NCI-H1694 (cell line): ENCODE measurements at places on chromosomes 11 and 22.
A peak's percentile ranks its signal among the peaks of the same experiment; 100 is the strongest.

- no peak for DNase-seq
Observed at GRCh38 chr11:92384802-92385201, 160.2 kb downstream of the FAT3 start.

DNA sequence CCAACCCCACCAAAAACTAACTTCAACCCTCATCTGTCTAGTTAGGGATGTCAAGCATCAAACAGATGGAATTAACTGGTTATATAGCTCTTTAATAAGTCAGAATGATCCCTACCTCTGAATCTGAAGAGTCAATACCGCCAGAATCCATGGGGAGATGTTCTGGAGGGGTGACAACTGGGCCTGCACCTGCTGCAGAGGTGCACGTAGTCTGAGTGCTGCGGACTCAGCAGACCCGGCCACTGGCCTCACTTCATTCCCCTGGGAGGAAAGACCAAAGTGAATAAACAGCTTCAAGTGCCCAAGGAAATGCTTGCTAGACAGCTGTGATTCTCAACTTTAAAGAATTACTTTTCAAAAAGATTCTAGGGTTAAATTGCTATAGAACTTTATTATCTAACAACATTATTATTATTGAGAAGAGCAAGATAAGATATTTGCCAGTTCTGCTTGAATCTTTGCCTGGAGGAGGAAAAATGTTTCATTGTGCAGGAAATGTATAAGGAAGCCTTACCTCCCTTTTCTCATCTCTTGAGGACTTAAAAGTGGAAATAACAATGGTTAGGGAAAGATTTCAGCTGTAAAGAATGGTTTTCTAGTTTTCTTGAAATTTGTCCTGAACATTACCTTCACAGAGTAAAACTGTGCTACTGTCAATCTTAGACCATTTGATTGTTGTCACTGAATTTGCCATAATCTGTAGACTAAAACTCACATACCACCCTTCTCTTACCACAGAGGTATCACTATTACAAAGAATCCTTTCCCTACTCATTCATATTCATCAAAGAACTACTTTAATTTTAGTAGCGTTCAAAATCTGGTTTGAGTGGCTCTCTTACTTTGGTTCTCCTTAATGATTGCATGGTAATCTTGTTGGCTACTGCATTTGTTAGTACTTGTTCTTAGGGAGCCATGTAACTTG is 4.2 kb downstream of the XBP1 start:
- DNase-seq, result no peak

- no peak for DNase-seq
Observed at GRCh38 chr22:38040953-38041759, 16.0 kb upstream of the PICK1 start.

GRCh38 chr11:116925050-116925449 is 87.6 kb upstream of the APOA1 start:
- no peak for DNase-seq

DNA sequence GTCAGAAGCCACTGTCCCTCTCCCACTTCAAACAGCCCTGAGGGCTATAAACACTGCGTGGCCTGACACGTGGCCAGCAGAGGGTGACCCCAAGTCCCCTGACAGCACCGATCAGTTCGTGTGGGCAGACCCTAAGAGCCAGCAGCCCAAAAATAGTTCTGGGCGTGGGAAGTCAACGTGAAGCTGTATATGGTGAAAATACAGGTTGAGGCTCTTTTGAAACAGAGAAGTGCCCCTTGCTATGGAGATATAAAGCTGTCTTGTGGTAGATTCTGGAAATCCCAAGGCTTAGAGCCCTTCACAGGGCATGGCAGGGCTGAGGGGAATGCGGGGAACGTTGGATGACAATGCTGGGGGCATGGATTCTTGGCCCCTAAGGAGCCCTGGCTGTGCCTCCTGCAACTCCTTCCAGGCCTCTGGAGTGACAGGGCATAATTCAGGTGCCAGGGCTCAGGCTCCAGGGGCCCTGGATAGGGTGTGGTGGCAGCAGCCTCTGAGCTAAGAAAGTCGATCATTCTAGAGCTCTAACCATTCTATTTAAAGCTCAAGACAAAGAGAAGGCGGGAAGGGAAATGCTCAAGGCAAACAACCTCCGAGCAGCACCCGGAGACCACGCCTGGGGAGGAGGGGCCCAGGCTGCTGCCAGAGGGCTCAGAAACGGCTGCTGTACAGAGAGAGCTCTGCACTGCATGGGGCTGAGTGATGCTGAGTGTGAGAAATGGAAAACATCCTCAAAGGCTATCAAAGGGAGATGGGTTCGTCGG is 60.4 kb upstream of the CD5 start:
- DNase-seq, result peak; percentile 50

DNA sequence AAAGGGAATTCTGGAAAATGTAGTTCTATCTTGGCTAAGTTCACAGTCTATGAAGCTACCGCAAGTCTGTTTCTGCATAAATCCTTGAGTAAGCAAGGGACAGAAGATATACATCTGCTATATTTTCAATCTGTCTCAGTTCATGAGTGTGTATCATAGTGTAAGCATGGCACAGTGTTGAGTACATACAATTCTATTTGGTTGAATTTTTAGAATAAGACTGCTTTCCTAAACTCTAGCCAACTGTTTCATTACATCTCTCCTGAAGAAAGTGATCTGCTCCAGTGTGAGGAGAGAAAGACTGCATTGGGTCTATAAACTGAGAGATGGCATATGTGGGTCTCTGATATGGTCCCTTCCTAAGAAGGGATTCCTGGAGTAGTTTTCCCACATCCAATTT is 2.6 kb upstream of the CCDC81 start:
- no peak for DNase-seq

DNA sequence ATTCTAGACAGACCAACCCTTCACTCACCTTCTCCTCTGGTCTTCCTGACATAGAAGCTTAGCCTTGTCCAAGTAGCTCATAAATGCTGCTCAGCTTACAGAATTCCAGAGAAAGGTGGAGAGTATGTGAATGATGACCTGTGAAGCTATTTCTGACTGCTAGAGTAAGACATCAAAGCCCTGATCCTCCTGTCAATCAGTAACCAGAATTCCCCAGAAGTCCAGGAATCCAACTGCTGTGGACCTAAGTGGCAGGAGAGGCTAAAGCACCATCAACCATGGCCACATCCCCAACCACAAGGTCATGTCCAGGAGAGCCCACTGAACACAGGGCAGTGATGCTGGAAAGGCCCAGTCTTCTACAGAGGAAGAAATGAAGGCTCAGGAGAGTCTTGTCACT is 2.6 kb downstream of the OR51G2 start:
- DNase-seq, result no peak

GRCh38 chr22:37552524-37553163 is 7.6 kb upstream of the CDC42EP1 start:
- no peak for DNase-seq
